NCI-H526 treated with DMSO at 0.1 percent for 48 hours (cell line): ENCODE measurements at places on chromosomes 11 and 22.

- no peak for DNase-seq
Measured at GRCh38 chr22:48753752-48754517, 1073.7 kb downstream of the BRD1 start.

GRCh38 chr11:47288066-47288465 is 18.1 kb downstream of the MADD start:
- no peak for DNase-seq

DNA sequence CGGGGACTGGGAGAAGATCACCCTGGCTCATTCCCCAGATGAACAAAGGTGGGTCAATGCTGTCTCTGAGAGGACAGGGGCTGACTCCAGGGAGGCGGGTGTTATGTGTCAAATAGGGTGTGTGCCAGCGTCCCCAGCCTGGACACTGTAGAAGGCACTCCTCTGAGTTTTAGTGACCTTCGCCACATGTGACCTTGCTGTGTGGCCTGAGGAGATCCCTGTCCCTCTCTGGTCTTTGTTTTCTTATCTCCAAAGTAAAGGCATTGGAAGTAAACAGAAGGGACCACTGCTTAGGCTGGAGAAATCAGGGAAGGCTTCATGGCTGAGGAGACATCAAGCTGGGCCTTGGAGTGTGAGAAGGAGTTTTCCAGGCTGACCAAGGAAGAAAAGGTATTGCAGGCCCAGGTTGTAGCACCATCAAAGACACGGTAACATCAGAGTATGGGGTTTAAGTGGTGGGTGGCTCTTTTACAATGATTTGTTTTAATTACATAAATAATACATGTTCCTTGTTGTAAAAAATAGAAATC is 74.4 kb downstream of the TP53I11 start:
- DNase-seq: no peak

DNA sequence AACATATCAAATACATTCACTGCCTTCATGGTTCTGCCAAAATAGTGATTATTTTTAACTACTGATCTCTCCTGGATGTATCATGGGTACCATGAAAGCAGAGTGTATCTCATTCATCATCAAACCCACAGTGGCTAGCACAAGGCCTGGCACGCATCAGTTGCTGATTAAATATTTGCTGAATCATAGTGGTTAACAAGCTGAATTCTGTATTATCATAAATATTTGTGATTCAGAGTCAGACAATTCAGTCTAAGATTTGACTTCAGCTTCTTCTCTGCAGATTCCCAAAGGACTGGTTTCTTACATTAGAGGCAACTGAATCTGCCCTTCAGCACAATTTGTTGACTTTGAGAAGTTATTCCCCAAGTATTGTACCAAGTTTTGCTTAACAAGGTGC is 715.8 kb upstream of the LRRC4C start:
- no peak for DNase-seq

DNA sequence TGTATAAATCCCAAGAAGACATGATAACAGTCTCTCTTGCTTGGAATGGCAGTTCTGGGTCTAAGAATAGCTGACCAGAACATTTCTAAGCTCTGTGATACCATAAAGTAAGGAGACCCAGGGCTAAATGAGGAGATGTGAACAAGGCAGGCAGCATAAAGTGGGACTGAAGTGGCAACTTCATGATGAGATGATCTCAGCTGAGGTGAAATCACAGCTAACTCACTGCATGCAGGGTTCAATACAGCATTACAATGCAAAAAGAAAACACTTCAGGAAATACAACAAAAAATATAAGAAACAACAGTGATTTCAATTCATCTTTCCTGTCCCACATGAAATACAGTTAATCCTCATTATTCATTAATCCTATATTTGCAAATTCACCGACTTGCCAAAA is 44.6 kb downstream of the MRE11 start:
- DNase-seq: no peak

DNA sequence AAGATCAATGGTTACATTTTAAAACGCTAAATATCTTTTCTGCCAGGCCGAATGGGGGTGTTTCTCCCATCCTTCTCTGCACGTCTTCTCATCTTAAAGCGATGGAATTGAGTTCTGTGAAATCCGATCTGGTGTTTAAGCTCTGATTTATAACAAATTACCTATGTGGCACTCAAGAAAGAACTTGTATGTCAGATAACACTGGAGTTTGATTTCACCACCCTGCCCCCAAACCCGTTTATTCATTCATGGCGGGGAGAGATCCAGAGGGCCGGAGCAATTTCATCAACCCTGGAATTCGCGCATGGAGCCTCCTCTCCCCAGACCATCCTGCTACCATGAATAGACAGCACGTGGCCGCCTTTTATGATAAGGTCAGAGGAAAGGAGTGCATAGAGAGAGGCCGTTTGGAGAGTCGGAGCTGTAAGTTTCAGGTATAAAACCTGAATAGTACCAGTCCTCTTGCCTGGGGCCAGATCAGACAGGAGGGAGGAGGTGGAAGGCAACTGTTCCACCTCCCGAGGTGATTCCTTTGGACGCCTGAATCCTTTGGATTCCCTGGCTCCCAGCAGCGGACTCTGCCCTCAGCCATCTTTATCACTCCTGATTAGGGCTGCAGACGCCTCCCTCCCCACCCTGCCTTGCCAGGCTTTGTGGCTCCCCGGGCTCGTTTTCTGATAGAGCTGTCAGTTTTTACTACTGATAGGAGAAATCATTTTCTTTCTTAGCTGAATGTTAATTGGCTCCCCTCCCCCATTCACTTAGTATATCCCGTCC is 27.3 kb upstream of the NFAM1 start:
- DNase-seq: no peak

GRCh38 chr22:36776722-36777121 is 803 bp upstream of the IFT27 start:
- no peak for DNase-seq

- DNase-seq: no peak
Measured at GRCh38 chr11:104772806-104773241, 125.4 kb downstream of the CASP12 start.

- DNase-seq: no peak
Measured at GRCh38 chr11:12119502-12119901, 9.1 kb downstream of the MICAL2 start.

DNA sequence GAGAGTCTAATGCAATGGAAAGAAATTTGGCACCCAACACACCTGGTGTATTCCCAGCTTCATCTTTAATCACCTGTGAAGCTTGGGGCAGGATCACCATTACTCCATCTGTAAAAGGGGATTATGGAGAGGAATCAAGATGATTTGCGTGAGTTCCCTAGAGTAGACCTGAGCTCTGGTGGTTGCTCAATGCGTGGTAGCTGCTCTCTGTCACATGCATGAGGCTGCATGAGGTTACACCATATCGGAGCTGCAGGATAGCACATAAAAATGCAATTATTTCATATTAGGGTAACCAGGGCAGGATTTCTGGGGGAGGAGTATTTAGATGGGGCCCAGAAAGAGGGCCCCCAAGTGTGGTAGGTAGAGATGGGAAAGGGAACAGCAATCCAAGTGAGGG is 35.3 kb upstream of the CLMP start:
- DNase-seq: no peak

DNA sequence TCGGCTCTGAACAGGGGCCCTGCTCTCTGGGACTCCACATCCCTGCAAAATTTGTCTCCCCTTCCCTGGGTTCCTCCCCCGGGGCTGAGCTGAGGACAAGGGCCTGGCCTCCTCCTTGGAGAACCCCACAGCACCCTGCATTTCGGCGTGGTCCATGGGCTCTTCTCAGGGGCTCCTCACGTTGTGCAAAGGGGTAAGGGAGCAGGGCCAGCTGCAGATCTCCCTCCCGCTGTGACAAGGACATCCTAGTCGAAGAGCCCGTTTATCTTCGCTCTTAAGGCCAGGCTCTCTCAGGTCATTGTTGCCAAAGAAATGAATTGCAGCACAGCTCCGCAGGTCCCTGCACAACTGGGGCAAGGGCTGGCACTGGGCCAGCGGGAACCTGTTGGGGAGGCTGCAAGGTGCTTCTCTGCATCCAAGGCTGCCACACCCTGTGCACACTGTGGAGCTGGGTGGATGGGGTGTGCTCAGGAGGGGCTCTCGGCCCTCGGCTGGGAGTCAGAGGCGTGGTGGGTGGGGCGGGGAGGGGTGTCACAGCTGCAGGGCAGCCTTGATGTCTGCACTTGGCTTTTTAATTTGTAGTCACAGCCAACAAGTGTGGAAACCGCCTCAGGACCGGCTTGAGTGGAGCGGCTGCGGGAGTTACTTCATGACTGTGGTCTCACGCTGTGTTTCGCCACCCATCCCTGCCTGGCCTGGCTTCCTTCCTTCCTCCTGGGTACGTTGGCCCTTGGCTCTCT is 26.6 kb upstream of the SEPTIN5 start:
- DNase-seq: no peak

- no peak for DNase-seq
Measured at GRCh38 chr11:103618528-103618927, 417.9 kb upstream of the DDI1 start.

- no peak for DNase-seq
Measured at GRCh38 chr11:130609121-130610035, 160.9 kb downstream of the ADAMTS15 start.

DNA sequence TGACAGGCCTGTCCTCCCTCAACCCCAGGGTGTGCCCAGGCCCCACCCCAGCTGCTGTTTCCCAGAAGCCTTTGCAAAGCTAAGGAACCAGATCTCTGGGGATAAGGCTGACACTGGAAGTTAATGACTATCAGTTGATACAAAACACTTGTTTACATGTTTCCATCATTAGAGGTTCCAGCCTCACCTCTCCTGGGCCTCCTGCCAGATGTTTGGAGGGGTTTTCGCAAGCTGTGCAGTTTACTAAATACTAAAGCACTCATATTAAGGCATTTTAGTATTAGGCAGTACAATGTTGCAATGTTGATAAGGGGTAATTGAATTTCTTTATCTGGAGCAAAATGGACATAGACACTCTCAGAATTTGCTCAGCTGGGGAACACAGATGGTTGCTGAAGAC is 218.7 kb downstream of the INSC start:
- DNase-seq: no peak

- no peak for DNase-seq
Measured at GRCh38 chr11:68574308-68574707, 110.0 kb upstream of the GAL start.

DNA sequence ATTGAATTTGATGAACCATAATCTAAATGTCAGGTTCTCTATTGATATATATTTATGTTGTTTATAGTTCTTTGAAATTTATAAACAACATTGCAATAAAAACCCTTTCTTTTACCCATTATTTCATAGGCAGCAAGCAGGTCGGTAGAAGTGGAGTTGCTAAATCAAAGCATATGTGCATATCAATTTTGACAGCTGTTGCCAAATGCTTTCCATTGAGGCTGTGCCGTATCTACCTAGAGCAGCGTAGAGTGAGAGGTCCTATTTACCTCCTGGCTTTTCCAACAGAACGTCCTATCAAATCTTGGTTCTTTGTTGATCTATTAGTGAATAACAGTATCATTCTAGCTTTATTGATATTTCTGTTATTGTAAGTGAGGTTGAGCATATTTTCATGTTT is 77.5 kb upstream of the SLC22A12 start:
- no peak for DNase-seq

DNA sequence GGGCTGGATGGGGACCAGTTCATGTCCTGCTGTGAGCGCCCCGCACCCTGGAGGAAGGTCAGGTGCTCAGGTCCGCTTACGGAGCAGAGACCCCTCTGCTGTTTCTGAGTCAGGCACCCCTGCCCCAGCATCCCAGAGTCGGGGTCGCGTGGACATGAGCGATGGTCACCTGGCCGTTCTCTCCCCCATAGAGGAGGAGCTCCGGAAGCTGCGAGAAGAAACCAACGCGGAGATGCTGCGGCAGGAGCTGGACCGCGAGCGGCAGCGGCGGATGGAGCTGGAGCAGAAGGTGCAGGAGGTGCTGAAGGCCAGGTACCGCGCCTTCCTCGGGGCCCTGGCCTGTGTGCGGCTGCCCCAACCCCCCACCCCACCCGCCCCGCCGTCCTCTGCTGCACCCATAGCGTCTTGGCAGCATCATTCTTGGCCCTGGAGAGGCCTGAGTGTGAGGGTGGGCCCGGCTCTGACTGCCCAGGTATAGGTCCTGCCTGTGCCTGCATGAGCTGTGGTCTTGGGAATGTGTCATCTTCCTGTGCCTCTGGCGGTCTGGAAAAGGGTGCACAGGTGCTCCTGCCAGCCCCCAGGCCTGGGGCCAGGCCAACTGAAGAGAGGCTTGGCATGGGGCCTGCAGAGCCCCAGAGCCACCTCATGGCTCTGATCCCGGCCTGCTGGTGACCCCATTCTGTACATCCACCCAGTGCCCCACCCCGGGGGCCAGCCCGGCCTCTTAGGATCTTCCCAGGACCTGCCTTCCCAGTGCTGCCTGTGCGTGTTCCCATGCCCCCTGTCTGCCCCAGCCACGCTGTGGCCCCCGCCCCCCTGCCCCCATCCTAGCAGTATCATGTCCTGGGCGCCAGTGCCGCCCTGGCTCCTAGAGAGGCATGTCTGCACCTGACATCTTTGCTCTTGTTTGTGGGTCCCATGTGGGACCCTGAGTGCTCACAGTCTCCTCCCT is 38.1 kb downstream of the GRAMD4 start:
- DNase-seq: no peak

GRCh38 chr11:63490551-63491239 is at the start of gene PLAAT5:
PLAAT5 (minus strand) TSS chr11:63491167; CDS start chr11:63491034, 133 bp downstream.
- DNase-seq: no peak

- DNase-seq: no peak
Measured at GRCh38 chr11:72586321-72587090, 87.7 kb downstream of the PDE2A start.

- no peak for DNase-seq
Measured at GRCh38 chr11:128472128-128473089, 114.9 kb downstream of the ETS1 start.

GRCh38 chr22:27603800-27604144 is 197.8 kb downstream of the MN1 start:
- DNase-seq: no peak

GRCh38 chr22:42188808-42189447 is 58.3 kb upstream of the CYP2D6 start:
- DNase-seq: no peak

- DNase-seq: no peak
Measured at GRCh38 chr11:66011785-66012303, at the start of gene CST6. CST6 (plus strand) TSS chr11:66012008; CDS start chr11:66012045, 37 bp downstream.

GRCh38 chr11:12433571-12434324 is 56.4 kb downstream of the PARVA start:
- no peak for DNase-seq

GRCh38 chr11:63871962-63872799 is 33.3 kb downstream of the MARK2 start:
- DNase-seq: no peak

DNA sequence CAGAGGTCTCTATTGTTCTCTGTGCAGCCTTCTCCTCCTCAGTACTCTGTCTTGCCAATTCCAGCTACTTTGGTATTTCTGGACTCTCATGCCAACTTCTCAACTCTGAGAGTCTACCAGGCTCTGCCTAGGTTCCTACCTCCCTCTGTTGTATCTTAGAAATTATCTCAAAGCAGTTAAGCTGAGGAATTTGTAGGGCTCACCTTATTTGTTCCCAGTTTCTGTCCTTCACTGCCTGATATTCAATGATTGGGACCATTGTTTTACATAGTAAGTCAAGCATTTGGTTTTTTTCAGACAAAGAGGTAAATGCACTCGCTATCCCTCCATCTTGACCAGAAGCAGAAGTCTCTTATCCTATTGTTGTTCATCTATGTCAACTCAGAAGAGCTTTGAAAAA is 205.0 kb upstream of the PGR start:
- no peak for DNase-seq
